Thyroid gland (tissue), 4 donors: ENCODE measurements at places on chromosomes 3 and 15.
A peak's percentile ranks its signal among the peaks of the same experiment; 100 is the strongest.

DNA sequence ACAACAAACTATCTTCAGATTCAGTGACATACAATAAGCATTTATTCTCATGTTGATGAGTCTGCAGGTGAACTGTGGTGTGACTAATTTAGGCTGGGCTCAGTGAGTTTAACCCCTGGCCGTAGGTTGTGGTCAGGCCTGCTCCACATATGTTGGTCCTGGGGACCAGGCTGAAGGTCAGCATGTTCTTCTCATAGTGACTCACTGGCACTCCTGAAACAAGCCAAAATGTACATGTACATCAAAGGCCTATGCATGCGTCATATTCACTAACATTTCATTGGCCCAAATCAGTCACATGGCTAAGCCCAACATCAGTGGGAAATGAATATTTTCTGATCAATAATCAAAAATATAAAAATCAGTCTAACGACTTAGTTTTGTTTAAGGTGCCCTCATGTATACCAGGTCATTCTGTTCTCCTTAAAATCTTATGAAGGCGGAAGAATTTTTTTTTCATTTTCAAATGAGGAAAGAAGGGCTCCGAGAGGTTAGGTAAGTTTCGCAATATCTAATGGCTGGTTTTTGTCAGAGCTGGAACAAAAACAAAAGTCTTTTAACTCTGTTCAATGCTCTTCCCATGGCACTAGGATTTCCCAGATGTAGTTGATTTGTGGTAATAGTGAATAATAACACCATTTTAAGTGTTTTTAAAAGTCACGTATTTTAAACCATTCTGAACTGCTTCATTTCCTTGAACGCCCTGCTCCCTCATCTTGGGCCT, 148.5 kb downstream of the MFSD1 start:
- DNase-seq: no peak

- DNase-seq: no peak
Measured at GRCh38 chr3:127700406-127700805, 27.7 kb downstream of the ABTB1 start.

DNA sequence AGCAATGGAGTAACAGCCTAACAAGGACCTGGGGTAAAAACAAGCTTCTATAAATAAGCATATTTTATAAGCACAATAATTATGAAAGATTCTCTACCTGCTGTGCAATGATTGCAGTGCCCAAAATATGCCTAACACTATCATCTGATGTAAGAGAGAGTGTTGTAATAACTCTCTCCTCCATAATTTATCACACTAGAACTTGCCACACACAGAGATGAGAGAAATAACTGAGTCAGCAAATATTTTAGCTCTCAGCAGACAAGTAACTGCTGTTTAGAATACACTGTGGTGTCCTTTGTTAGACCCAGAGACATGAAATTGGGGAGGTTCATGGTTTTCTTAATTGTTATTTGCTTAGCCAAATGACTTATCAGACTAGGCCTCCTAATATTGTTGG, 105.3 kb upstream of the ACP3 start:
- no peak for DNase-seq

DNA sequence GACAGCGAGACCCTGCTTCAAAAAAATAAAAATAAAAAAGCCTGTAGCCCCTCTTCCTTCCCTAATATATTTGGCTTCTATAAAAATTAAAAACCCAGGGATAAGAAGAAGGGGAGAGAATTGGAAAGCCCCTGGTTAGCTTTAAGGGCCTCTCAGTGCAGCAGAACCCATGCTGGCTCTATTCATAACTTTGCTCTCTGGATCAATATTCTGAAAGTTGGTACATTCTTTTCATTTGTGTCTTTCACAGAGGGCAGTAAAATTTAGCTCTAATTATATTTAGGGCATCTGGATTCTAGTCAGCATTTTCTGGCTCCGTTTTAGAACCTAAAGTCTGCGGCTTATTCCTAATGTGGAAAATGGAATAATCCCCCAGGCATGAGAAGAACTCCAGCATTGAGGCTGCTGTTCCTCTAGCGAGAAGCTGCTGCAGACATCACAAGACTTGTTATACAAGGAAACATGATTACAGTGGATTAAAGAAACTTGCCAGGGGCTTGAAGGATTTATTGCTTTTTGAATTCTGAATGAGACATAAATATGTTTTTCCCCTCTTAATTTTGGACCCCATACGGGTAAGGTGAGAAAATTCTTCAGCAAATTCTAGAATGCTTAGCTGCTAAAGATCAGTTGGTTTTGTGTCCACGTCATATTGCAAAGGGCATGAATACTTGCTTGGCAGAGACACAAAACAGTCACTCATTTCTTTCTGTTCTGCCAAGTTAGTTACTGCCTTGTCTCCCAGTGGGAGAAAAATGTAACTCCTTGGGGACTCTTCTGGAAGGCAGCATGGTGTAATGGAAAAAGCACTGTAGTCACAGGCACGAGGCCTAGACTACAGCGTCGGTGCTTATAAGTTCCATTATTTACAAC, 177.7 kb downstream of the VGLL4 start:
- DNase-seq: no peak

DNA sequence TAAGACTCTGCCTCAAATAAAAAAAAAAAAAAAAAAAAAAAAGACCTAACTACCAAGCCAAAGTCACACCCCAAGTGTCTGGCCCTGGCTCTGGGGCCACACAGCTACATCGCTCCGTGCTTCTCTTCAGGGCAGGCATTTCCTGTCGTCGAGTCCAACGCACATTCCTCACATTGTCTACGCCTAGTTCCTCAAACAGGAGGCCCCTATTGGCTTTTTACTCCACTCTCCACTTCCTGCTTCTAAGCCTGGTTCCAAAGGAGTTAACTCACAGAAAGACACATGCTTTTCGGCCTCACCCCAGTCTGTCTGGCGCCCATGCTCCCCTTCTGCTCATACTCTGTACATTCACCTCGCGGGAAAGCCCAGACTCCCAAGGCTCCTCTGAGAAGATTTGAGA, 28.8 kb downstream of the KNG1 start:
- no peak for DNase-seq

- no peak for DNase-seq
Measured at GRCh38 chr3:79902151-79902550, 134.4 kb upstream of the ROBO1 start.

DNA sequence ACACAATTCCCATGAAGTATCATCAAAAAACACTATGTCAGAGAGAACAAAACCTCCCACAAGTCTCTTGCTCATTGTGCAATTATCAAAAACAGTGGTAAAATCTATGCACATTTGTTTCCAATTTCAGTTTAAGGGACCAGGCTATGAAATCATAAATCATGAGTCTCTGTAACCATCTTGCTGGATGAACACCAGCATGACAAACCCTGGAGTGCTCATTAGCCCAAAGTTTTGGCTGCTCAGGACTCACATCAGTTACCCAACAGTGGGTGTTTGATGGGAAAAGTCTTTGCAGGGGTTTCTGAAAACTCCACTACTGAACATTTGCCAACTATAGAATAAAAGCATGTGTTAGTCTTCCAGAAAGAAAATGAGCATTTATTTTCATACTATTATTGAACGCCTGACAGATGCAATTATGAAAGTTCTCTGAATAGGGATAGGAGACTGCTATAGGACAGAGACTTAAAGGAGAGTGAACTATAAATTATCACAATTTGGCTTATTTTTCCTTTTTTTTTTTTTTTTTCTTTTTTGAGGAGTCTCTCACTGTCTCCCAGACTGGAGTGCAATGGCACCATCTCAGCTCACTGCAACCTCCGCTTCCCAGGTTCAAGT, 240.8 kb upstream of the KCNMB2 start:
- no peak for DNase-seq

GRCh38 chr15:85795337-85796305, 896 bp upstream of the KLHL25 start:
- no peak for DNase-seq

DNA sequence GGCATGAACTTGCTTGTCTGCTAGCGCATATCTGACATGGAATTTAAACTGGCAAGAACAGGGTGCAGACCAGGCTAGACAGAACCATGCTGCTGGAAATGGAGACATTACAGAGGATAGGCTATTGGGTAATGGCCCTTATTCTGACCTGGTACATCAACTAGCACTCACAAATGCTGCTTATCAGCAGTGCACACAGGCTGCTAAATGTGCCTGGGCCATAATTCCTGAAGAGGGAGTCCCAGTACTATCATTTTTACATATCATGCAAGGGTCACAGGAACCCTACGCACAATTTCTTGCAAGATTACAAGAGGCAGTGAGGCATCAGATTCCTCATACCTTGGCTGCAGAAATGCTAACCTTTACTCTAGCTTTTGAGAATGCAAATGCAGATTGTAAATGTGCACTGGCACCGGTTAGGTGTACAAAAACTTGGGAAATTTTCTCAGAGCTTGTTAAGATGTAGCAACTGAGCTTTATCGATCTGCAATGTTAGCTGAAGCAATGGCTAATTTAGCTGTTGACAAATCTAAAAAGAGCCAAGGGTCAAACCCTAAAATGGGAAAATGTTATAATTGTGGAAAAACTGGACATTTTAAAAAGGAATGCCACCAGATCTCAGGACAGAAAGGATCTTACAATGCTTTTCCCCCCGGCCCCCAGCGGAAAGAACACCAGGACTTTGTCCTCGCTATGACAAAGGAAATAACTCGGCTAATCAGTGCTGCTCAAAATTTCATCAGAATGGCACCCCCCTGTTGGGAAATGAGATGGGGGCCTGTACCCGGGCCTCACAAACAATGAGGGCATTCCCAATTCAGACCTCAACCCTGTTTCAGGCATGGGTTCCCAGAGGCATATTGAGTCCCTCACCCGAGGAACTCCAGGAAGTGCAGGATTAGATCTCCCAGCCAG, 21.1 kb downstream of the CCRL2 start:
- no peak for DNase-seq

DNA sequence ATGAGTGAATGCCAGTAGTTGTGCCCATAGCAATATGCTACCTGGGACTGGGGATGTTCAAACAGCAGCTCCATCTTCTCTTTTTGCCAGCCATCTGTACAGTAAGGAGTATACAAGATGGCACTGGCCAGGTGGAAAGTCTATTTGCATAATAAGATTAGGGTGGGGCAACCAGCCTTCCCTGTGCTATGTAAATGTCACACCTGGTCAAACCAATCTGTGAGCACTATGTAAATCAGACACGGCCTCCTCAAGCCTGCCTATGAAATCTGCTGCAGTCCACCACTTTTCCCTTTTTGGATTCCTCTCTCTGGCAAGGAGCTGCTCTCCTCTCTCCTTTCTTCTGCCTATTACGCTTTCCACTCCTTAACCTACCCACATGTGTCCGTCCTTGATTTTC, 53.0 kb downstream of the C3orf80 start:
- no peak for DNase-seq

DNA sequence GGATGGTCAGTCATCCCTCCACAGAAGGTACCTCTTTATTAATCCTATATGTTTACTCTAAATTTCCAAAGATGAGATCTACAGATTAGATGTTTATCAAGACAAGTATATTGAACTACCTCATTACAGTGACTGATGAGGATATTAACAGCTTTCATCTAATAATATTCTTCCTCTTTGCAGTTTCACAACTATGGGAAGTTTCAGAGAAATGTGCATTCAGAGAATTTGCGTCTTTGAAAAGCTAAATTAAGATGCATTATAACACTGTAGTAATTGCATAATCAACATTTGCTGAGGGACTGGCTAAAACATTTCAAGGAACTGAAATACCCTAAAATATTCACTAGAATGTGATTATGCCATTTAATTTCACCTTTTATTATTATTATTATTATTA, 46.7 kb downstream of the MCF2L2 start:
- no peak for DNase-seq

DNA sequence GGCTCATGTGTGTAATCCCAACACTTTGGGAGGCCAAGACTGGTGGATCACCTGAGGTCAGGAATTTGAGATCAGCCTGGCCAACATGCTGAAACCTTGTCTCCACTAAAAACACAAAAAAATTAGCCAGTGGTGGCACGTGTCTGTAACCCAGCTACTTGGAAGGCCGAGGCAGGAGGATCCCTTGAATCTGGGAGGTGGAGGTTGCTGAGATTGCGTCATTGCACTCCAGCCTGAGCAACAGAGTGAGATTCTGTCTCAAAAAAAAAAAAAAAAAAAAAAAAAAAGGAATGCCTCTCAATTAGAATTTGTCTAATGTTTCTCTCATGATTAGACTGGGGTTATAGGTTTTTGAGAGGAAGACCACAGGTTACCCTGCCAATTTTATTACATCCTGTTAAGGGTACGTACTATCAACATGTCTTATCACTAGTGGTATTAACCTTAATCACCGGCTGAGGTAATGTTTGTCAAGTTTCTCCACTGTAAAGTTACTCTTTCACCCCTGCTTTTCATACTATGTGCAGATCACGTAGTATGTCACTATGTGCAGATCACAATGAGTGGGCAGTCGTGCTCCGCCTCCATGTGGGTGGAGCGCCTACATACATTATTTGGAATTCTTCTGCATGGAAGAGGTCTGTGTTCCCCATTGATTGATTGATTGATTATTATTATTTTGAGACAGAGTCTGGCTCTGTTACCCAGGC, 6.2 kb upstream of the RPAP1 start:
- no peak for DNase-seq

- peak; percentile 61 for DNase-seq
Measured at GRCh38 chr15:27059610-27060202, 88.7 kb downstream of the GABRG3 start.

DNA sequence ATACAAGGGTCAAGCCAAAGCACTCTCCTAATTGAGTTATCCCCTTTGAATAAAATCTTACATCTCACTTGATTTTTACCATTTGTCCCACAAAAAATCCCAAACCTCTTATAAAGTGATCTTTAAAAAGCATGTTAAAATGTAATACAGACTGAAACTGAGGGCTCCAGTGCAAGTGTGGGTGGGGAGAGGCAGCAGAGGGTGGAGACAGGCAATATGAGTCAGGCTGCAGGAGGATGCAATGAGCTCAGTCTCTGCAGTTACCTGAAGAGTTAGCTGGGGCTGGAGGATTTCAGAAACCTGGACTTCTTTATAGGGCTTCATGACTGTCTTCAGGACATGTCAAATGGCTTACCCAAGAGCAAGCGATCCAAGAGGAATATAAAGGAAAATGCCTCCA, 14.2 kb upstream of the COLQ start:
- DNase-seq: no peak

- no peak for DNase-seq
Measured at GRCh38 chr15:26660241-26660640, 112.6 kb downstream of the GABRB3 start.

DNA sequence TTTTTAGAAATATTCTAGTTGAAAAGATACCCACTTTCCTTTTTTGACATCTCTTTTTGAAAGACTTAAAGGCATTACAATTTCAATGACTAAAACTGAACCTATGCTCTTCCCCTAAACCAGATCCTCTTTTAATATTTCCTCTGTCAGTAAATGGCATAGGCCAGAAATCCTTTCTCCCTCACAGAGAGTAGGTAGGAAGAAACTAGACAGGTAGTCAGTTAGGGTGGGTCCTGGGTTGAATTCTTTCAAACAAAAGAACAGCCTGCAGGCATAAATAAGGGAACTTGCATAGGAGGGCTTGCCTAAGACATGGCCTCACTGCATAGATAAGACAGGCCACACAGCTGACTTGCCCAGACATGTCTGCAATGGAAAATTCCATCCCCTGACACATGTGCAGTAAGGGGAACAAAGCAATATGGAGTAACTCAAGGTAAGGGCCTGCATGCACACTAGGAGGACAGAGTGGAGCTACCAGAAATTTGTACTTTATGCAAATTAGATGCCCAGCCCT, 23.1 kb downstream of the PLSCR5 start:
- no peak for DNase-seq

- no peak for DNase-seq
Measured at GRCh38 chr15:37134244-37134643, 33.9 kb upstream of the MEIS2 start.
